ENCODE measurements at places on chromosomes 12 and 14.

GRCh38 chr14:22569106-22569736 is 19.8 kb downstream of the DAD1 start:
- no peak for DNase-seq

- DNase-seq, result peak; percentile 75
Measured at GRCh38 chr14:20794644-20795369, 7.8 kb downstream of the RNASE1 start.

GRCh38 chr14:55711175-55711811 is 131.3 kb downstream of the KTN1 start:
- no peak for DNase-seq

DNA sequence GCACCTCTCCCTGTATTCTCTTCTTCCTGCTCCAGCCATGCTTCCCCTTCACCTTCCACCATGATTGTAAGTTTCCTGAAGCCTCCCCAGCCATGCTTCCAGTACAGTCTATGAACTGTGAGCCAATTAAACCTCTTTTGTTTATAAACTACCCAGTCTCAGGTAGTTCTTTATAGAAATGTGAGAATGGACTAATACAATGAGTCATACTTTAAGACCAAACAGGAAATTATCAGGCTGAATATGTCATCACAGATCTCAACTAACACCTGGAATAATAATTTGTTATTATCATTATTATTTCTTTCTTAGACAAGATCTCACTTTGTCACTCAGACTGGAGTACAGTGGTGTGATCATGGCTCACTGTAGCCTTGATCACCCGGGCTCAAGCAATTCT is 85.4 kb downstream of the KCNMB4 start:
- DNase-seq, result no peak

DNA sequence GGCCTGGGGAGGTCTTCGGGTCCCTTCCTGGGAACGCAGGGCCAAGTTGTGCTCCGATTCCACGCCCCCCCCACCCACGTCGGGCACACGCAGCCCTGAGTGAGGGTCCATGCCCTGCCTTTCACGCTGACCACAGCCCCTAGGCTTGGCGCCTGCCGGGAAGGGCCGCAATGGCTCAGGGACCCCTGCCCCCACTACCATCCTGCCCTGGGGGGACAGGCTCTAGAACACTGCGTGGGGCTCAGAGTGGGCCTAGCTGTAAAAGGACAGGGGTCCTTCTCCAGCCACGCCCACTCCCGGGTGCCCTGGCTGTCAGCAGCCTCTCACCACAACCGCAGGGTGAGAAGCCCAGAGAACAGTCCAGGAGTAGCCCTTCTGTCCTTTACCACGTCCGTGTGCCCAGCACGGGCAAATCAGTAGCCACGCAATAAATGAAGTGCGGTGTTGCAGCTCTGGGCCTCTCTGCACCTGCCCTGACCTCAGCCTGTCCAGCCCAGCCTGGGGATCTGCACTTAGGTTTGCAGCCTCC is 9.4 kb upstream of the GPR68 start:
- DNase-seq, result no peak

All from CD14-positive monocyte (primary cell).